Occipital lobe (tissue), 3 donors: ENCODE measurements at places on chromosomes 3 and 15. TPM values are rescaled to one million over a fixed set of nuclear protein-coding genes. Genes with fewer than 3 reads are reported as not detected.

The PARP15 gene
- not detected for total RNA-seq

- no peak for DNase-seq
These were observed 24.9 kb downstream of the TTC14 start for GRCh38 chr3:180626844-180627243.

DNA sequence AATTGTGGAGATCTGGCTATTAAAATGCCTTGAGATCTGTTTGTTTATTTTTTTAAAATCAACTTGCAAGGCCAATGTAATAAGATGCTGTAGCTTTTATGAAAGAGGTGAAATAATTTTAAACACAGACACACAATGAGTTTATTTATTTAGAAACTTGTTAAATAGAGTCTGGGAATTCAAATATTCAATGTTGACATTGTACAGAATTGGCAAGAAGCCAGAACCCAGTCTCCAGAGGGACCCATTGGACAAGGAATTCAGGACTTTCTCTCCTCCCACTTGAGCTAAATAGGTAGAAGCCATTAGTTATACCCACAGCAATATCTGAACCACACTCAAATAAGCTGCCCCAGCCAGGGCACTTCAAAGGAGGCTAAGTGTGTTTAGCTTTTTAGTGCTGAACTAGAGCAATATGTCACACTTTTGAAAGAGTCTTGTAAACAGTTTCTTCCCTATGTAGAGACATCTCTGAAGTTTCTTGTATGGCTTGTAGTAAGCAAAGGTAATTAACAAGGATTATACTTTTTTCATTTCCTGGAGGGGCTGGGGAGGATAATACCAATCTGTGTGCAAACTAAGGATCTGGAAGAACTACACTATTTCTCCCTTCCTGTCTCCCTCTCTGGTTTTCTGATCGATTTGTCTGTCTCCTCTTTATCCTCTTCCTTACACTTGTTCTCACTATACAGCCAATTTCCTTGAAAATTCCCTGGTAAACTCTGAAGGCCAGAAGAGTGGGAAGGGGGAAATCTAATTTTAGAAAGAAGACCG lies 6.0 kb downstream of the MECOM start:
- no peak for DNase-seq

The RARRES1 gene
- 1.4 TPM for total RNA-seq

- no peak for DNase-seq
These were observed 75.0 kb downstream of the PEX5L start for GRCh38 chr3:179961703-179962078.

The NISCH gene
- 71.4 TPM for total RNA-seq

DNA sequence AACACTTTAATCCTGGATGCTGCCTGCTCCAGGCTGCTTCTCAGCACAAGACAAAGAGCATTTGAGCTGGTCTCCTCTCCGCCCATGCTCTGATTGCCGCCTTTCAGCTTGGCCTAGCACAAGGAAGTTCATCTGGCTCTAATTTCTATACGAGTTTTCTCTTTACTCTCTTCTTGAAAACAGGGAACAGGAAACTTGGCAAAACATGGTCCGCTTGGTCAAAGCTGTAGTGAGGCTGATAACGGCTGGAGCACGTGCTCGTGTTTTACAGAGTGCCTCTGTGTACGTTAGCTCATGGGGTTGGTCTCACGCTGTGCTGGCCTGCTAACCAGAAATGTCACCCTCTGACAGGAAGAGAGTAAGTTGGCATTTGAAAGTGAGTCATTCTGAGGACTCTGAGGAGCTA lies 19.2 kb downstream of the RARRES1 start:
- DNase-seq, result no peak

GRCh38 chr3:45137656-45138181 lies 8.5 kb downstream of the CDCP1 start:
- no peak for DNase-seq

DNA sequence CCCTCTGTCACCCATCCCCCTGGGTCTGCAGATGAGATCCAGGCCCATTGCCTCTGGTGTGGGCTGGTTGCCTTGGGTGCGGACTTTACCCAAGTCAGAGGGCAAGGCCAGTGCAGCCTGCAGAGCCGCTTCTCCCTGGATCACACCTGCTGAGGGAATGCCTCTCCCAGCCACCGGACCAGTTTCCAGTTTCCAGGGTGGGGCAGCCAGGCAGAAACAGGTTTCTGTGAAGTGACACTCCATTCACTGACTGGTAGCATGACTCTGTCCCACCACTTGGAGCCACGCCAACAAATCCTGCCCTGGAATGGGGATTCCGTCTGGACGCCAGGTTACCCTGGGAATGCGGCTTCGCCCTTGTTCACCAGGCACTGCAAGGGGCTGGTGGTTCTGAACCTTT lies 30.0 kb downstream of the PAQR5 start:
- no peak for DNase-seq

GRCh38 chr15:62649793-62650420 lies 392.6 kb upstream of the TPM1 start:
- peak; percentile 12 for DNase-seq

The SYNM gene
- 6.6 TPM for total RNA-seq

The CRABP1 gene
- total RNA-seq, result 10.5 TPM

The KBTBD13 gene
- total RNA-seq, result not detected

DNA sequence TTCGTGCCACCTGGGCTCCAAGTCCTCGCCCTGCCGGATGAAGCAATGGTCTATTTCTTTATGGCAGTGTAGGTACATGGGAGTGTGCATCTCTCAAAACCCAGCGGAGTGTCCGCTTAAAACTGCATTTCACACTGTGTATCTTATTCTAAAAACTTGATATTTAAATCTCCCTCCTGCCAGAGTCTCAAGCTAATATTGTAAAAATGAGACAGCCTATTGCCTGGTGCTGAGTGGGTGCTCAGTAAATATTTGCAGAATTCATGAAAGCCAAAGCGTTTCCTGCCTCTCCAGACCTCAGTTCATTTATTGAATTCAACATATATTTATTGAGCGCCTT lies 330 bp upstream of the TBC1D2B start:
- no peak for DNase-seq

- DNase-seq, result no peak
These were observed 38.7 kb downstream of the RAB27A start for GRCh38 chr15:55250941-55251340.

GRCh38 chr3:248864-249520 lies 52.4 kb downstream of the CHL1 start:
- no peak for DNase-seq

The IQCH gene
- total RNA-seq, result 2.8 TPM

DNA sequence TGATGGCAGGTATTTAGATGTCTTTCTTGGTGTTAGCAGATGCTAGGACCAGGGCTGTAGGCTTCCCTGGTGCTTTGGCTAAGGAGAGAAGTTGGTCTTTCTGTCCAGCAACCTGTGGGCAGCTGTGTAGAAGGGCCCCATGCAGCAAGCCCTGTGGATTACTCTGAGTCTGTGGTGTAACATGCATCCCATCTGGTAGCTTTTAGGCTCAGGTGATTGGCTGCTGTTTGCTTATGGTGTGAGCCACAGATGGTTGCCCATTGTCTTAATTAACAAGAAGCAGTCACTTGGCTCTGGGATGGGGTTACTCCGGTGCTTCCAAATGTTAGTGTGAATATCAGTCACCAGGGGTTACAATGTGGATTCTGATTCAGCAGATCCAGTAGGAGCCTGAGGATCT lies 368.6 kb upstream of the C2CD4B start:
- no peak for DNase-seq

DNA sequence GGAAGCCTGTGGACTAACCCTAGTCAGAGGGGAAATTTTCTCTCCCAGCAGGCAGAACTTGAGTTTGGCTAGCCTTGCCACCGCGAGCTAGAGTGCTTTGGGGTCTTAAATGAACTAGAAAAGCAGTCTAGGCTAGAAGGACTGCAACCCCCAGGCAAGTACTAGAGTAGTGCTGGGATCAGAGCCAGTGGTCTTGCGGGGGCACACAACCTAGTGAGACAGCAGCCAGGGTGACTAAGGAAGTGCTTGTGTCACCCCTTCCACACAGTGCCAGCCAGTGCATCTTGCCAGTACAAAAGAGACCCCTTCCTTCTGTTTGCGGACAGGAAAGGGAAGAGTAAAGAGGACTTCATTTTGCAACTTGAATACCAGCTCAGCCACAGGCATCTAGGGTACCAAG lies 59.0 kb downstream of the GOLM2 start:
- DNase-seq, result no peak

DNA sequence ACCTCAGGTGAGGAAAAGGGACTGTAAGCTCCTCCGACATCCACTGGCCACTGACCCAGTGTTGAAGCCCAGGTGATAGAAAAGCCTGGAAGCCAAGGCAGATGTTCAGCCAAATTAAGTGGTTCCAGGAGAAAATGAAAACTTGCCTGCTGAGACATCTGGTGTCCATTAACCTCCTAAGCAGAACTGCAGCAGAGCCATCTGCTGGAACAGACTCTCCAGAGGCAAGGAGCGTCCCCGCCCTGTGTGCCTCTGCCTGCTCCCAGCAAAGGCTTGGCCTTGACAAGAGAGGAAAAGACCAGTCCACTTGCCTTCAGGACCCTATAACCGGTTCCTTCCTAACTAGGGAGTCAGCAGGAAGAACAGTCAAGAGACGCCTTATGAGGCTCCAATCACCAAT lies 48.2 kb downstream of the SRGAP3 start:
- no peak for DNase-seq

- DNase-seq, result no peak
These were observed 177.0 kb downstream of the CACNA2D3 start for GRCh38 chr3:54299169-54299935.

GRCh38 chr3:112775011-112775742 lies 71.5 kb downstream of the CD200R1L start:
- DNase-seq, result no peak

DNA sequence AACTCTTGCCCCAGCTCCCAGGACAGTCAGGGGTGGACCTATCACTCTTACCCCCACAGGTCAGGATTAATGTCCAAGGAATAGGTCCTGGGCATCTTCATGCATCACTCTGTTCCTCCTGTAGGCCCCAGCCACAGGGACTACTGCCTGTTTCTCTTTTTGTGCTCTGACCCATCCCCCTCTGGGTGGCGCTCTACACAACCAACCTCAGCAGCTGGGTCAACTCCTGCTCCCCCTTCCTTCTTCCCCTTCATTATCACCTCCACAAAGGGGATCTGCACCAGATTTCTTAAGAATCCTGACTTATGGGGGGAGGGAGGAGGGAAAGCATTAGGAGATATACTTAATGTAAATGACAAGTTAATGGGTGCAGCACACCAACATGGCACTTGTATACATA lies 12.2 kb upstream of the TRANK1 start:
- DNase-seq, result no peak

- DNase-seq, result no peak
These were observed 173.9 kb downstream of the MEIS2 start for GRCh38 chr15:36926427-36926825.

DNA sequence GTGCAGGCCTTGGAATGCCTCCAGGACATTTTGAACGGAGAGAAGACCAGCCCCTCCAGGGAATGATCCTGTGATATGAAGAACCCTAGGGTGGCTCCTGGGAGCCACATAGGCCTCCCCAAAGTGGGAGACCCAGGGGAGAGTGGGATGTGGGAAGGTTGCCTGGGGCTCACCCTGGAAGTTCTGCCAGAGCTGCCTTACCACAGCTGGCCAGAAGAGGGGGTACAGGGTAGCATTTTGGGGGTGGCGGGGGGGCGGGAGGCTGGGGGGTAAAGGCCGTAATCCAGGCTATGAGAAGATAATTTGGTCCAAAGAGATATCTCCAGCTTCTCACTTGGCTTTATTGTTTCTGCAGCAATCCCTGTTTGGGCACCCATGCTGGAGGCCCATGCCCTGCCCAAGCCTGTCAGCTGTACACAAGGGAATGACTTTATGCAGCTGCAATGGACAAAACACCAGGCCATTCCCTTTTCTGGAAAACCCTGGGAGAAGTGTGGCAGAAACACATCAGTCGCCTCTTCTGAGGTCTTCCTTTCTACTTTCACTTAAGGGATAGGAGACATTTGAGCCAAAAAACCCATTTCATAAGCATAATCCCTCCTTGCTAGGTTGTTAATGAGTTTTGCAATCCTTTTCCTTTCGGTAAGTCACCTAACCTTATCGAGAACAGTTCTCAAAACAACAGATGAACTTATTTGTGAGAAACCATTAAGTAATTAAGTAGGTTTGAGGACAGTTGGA lies 11.0 kb upstream of the MUSTN1 start:
- no peak for DNase-seq

GRCh38 chr3:189937302-189938127 lies 183.2 kb downstream of the P3H2 start:
- no peak for DNase-seq

GRCh38 chr15:51077221-51078153 lies 17.2 kb downstream of the TNFAIP8L3 start:
- no peak for DNase-seq

DNA sequence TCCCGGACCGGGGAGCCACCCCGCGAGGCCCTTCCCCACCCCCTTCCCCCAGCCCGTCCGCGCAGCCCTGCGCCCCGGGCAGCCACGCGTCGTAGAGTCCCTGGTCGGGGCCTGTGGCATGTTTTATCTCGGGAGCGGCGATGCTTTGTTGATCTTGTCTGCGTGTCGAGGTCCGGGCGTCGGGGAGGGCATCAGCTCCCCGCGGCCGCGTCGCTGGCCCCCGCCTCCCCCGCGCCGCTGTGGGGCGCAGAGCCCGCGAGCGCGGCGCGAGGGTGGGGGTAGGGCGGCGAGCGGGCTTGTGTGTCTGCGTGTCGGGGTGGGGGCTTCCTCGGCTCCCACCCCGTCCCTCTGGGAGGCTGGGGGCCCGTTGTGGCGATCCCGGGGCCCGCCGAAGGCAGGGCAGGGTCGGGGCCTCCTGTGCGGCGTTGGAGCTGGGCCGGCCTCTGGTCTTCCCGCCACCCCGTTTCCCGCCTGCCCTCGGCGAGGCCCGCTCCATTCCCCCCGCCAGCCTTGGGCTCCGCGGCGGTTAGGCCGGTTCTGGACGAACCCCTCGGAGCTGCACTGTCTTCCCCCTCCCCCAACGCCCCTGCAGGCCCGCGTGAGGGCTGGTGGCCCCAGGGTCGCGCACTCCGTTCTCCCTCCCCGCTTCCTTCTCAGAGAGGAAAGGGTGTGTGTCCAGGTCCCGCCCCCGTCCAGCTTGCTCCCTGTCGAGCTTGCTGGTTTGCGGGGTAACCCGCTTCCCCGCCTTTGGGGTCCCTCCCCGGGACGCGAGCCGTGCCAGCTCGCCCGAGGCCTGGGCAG lies 695 bp downstream of the GMPS start:
- DNase-seq, result peak; percentile 45

GRCh38 chr3:158508481-158508880 lies 62.5 kb upstream of the MLF1 start:
- DNase-seq, result no peak

DNA sequence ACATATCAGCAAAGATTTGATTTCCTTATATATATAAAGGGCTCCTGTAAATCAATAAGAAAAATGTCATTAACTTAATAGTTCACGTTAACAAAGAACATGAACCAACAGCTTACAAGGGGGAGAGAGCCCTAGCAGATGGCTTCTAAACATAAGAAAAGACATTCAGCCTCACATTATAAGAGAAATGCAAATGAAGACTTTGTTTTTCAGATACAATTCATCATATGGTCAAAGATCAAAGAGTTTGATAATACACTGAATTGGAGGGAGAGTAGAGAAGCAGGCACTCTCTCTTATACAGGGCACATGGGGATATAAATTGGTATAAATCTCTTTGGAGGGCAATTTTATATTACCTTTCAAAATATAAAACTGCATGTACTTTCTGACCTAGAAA lies 21.1 kb downstream of the RBP2 start:
- DNase-seq, result no peak

The ISLR gene
- total RNA-seq, result 8.9 TPM
